ENCODE measurements at places on chromosomes 1 and 21.

- DNase-seq = no peak
These were observed 13.7 kb downstream of the GLIS1 start for GRCh38 chr1:53725238-53725689.

DNA sequence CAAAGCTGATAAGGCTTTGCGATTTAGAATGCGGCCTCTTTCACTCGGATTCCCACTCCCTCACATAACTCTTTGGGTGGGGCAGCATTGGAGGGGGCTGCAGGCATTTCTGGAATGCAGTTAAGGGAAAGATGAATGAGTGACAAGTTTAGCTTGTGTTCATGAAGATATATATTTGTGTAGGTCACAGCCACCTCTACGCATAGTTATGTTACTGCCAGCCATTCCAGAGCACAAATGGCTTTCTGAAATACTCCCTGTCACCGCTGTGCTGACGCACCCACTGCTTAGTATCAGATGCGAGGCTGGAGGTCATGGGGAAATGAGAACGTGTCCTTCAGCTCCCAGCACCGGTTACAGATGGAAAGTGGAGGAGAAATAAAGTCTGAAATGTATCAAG is 54.1 kb upstream of the ATP1A1 start:
- DNase-seq = no peak

GRCh38 chr1:48761986-48762385 is 14.7 kb downstream of the BEND5 start:
- DNase-seq = no peak

DNA sequence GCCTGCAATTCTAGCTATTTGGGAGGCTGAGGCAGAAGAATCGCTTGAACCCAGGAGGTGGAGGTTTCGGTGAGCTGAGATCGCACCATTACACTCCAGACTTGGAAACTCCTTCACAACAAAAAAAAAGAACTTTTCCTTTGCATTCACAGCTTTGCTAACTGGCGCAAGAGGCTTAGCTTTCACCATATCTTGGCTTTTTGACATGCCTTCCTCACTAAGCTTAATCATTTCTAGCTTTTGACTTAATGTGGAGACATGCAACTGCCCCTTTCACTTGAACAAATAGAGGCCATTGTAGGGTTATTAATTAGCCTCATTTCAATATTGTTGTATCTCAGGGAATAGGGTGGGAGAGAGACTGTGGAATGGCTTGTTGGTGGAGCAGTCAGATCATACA is 8.7 kb downstream of the KPNA6 start:
- DNase-seq = no peak

DNA sequence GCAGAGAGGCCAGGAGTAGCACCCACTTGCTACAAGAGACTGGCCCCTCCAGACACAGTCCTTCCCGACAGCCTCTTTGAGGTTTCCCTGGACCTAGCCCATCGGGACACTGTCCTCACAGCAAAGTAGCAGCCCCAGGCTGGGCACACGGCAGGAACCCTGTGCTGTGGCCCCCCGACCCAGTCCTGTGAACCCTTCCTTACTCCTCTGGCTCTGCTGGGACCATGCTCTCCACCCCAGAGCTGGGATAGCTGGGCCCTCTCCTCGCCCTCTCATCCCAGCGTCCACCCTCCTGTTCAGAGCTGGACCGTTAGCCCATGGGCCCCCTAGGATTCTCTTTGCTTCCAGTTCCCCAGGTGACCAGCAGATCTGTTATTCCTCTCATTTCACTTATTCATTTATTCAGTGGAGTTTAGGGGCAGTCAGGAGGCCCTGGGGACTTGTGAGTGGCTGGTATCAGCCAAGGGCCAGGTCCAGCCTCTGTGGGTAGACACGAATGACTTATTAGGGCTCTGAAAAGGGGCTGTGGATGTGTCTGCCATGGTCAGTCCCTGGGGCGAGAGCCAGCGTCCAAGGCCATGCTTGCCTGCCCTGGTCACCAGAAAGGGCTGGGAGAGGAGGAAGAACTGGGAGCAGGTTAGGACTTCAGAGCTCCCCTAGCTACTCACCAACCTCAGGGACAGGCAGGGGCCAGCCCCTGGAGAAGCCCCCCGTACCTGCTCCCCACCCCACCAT is 117.6 kb upstream of the RUNX3 start:
- no peak for DNase-seq

GRCh38 chr21:46552274-46552673 is 52.6 kb downstream of the S100B start:
- no peak for DNase-seq

- DNase-seq = no peak
These were observed 89.1 kb downstream of the ZSCAN20 start for GRCh38 chr1:33561576-33561975.

GRCh38 chr1:152907686-152908601 is at the start of gene IVL:
Gene IVL, plus strand, starts transcription at chr1:152908546. Its CDS starts 1,252 bp downstream, at chr1:152909798.
- DNase-seq = no peak

GRCh38 chr1:84271441-84272151 is 29.9 kb upstream of the SAMD13 start:
- no peak for DNase-seq

- no peak for DNase-seq
These were observed 73.3 kb downstream of the ADARB1 start for GRCh38 chr21:45147473-45148315.

DNA sequence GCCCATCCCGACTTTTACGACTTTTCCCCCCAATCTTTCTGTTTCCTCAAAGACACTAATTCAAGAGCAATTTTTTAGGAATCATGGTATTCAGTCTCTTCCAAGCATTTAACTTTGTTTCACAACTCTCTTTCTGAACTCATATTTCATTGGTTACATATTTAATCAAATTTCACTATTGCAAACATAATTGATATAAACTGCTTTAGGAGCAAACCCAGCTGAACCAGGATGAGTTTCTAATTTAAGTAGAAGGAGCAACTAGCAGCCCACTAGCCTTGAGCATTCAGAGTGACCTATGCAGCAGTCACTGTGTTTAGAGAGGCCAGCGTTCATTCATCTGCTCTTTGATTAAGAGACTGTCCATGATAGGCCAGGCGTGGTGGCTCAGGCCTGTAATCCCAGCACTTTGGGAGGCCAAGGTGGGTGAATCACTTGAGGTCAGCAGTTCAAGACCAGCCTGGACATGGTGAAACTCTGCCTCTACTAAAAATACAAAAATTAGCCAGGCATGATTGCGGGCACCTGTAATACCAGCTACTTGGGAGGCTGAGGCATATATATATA is 1.8 kb downstream of the CELA2B start:
- no peak for DNase-seq

DNA sequence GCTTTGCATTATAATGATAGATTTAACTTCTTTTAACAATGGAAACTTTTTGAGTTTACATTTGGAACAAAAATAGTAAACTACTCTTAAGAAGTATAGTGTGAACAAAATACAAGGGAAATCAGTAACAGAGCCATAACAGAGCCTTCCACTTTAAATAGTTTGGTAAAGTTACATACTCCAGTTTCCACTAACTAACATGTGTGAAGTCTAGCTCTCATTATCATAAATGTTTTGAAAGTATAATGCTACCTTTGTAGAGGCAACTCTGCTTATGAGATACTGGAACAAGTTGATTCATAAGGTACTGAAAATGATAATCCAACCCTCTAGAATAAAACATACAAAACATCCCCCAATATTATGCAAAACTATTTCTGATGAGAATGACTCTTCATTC is 1155.1 kb upstream of the ADGRL2 start:
- no peak for DNase-seq

- DNase-seq = peak; percentile 9
These were observed at the start of gene DNAJC6 for GRCh38 chr1:65309304-65310077. Gene DNAJC6, plus strand, starts transcription at chr1:65309543. Its CDS starts 203 bp downstream, at chr1:65309746.

DNA sequence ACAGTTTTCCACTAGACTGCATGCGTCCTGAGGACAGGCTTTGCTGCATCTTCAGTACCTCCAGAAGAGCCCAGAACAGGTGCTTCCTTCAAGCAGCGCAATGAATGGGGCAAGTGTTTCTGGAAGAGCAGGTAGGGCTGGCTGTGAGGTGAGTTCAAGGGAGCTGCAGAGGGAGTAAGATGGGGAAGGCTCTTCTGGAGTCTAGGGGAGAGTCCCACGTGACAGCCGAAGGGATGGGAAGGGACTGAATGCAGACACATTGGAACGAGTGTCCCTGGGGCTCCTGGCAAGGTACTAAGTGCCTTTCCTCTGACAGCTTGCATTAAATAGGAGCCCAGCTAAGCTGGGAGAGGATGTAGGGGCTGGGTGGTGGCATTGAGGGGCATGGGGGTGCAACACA is 84.2 kb downstream of the FAM78B start:
- no peak for DNase-seq

GRCh38 chr1:78839704-78840277 is 166.7 kb downstream of the ADGRL4 start:
- no peak for DNase-seq

- DNase-seq = no peak
These were observed 412.3 kb upstream of the ESRRG start for GRCh38 chr1:217135569-217135915.

- DNase-seq = no peak
These were observed 587.6 kb downstream of the NPHP4 start for GRCh38 chr1:5404412-5405203.

GRCh38 chr1:147083919-147084272 is 88.4 kb downstream of the PRKAB2 start:
- DNase-seq = no peak

DNA sequence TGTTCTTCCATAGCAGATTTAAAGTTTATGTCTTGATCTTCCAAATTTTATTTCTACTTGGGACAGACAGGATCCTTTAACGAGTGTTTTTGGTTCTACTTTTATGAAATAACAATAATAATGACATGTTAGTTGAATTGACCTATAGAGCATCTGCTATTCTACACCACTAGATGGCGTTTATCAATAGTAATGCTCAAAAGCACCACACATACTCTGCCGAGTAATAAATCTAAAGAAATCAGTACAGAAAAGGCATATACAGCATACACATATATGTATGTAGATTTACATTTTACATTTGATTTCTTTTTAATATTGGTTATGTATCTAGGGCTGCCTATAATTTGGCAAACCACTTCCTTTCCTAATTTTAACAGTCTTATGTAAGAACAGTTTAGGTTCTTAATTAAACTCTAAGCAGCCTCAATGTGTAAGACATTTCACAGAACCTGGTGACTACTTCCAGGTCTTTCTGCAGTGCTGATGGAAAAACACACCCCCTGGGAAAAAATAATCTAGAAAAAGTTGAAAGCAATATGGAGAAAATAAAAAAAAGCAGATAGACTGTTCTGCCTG is 5.9 kb upstream of the SIPA1L2 start:
- no peak for DNase-seq

GRCh38 chr1:24888971-24889676 is 41.0 kb downstream of the RUNX3 start:
- peak; percentile 45 for DNase-seq

GRCh38 chr1:210688512-210689234 is 360.0 kb downstream of the HHAT start:
- DNase-seq = no peak

DNA sequence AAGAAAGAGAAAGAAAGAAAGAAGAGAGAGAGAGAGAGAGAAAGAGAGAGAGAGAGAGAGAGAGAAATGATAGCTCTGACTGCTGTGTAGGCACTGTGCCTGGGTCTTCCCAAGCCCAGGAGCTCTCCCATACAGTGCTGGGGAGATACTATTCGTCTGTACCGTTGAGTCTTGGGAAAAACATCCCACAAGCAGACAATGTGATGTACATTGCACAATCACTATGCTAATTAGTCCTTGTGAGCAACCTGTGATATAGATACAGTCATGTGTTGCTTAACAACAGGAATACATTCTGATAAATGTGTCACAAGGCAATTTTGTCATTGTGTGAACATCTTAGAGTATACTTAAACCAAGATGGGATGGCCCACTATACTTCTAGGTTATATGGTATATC is 381.0 kb downstream of the HHAT start:
- no peak for DNase-seq

DNA sequence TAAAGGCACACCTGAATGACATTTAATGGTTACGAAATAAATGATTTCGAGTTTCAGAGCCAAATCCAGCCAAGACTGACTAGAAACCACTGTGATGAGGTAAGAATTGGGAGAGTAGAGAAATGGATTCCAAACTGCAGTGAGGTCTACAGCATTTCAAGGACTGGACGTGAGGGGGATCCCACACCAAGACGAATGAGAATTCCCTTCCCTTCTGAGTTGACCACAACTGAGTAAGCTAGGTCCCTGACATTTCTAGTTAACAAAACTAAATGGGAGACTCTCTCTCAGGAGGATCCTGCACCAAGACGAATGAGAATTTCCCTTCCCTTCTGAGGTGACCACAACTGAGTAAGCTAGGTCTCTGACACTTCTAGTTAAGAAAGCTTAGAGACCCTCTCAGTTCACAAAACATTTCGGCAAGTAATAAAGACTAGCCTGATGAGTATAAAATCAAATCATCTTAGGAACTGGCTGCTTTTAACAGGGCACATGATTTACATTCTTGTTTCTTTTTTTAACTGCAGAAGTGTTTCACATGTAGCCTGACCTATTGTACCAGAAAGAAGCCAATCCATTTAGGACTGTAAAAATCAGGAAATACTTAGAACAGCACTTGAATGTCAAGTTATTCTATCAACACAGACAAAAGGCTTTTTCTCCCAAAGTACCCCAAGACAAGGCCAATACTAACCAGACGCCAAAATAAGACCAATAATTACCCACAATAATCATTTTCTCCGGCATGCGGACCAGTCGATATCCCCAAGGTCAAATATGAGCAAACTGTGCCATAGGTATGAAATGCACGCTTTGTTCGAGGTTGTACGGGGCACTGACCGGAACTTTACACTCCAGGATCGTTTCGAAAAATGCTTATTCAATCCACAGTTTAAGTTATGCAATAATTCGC is 1.4 kb upstream of the SPATA1 start:
- DNase-seq = no peak

DNA sequence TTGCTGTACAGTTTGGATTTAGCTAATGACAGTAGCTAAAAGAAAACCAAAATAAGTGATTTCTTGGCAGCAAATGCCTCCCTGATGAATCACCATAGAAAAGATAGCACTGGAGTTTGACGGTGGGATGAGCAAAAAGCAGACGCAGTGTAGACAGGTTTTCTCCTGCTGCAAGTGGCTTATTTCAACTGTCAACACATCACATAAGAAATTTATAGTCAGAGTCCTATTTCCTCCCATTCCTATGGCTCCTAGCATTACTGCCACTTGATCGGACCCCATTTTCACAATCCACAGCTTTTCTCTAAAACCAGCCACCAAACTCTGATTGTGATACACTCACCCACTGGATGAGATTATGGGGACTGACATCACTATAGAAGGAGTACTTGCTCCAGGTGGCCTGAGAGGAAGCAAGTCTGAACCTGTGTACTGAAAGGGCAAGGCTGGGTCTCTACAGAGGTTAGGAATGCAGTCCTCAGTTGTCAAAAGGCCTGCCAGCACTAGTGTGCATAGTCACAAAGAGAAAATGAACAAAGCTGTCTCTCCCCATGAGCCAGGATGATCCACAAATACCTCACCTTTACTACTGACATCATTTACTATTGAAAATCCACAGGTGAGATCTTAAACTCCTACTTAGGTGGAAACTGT is 359.8 kb downstream of the LTN1 start:
- peak; percentile 28 for DNase-seq

DNA sequence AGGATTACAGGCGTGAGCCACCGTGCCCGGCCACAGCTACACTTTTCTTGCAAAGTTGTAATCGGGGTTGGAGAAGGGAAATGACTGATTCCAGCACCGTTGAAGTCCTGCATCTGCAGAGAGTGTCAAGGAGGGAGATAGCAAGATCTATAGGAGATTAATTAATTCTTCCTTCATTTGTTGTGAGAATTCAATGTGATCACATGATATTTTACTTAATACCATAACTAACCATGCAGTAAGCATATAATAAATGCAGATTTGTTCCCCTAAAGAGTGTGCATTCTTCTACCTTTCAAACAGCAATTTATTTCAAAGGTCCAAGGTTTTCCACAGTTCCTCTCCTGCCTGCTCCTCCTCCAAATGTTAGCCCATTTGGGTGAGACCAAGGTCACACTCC is 204.5 kb downstream of the GREM2 start:
- no peak for DNase-seq

All from BJ (cell line).